Fibroblast of skin of right quadriceps (primary cell): ENCODE measurements at places on chromosomes 16 and 17.

DNA sequence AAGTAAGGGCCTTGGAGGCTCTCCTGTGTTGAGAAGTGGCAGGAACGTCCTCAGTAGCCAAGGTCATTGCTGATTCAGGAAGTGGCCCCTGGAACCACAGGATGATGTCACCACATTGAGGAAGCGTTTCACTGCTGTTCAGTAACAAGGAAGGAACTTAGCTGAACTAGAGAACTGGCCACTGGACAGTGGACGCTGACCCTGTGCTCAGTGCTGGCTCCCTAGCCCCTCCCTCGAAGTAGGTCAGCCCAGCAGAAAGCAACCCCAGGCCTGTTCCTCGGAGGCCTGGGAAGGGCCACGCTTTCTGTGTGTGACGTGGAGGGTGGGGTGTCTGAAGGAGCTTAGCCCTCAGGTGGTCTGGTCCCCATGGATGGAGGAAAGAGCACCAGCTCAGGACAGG lies 58.3 kb downstream of the B9D1 start:
- DNase-seq = peak; percentile 22

DNA sequence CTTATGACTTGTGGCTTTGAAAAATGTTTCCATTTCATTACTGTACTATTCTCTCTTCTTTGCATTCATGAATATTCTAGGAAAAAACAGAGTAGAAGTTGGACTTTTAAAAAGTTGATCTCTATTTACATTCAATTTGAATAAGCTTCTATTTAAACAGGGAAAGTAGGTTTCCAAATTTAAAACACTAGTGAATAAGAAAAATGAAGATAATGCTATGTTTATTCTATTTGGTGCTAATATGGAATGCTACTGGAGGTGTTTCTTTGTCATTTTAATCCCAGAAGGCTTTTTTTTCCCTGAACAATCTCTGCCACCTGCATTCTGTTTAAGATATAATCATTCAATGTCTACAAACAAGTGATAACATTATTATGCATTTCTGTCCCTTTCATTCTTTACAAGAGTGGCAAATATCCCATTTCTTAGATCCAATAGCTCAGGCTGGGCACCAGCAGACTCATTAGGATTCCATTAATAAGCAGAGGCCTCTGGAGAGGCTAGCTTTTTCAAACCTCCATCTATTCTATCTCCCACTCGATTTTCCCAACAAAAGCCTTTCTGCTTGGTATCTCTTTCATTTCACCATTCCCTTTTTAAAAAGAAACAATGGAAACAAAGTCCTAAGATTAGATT lies 1001.6 kb upstream of the CDH8 start:
- no peak for DNase-seq

GRCh38 chr17:245020-245419 lies 63.6 kb upstream of the DOC2B start:
- no peak for DNase-seq

GRCh38 chr17:57619061-57619937 lies 125.8 kb downstream of the CCDC182 start:
- peak; percentile 60 for DNase-seq

DNA sequence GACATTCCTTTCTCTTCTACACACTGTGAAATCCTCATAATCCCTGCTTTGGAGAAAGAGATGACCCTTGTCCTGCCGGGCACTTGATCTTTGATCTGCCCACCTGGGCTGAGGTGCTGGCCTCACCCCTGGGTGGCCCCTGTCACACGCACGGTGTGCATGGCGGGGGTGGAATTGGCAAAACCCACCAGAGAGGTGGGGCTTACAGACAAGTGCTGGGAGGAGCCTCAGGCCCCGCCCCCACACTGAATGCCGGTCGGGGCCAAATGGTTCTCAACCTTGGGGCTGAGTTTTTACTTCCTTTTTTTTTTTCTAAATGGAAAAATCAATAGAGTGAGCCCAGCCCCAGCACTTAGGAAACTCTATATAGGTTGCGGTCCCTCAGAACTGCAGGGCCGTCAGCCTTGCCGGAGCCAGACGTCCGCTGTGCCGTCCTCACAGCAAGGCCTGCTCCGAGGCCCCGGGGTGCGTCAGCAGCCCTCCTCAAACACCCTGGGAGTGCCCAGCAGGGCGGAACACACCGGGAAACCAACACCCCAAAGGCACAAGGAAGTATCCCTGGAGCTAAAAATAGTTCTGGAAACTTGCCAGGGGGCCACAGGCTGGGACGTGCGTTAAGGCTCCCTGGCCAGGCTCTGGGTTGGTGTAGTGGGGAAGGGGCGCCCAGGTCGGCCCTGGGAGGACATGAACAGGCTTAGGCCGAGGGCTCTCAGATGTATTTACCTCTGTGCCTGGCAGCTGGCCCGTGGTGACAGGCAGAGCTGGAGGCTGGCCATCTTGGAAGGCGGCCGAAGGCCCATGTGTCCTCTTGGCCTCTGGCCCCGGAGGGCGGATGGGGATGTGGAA lies 11.0 kb downstream of the GPRC5C start:
- no peak for DNase-seq

GRCh38 chr17:75621489-75621888 lies 11.7 kb upstream of the SMIM5 start:
- DNase-seq = no peak
